Tongue (tissue), 3 donors: ENCODE measurements at places on chromosomes 12 and 14.

GRCh38 chr12:130708648-130709047 is 7.5 kb downstream of the RIMBP2 start:
- DNase-seq = no peak

GRCh38 chr12:46698003-46698402 is 127.8 kb downstream of the SLC38A4 start:
- DNase-seq = no peak

DNA sequence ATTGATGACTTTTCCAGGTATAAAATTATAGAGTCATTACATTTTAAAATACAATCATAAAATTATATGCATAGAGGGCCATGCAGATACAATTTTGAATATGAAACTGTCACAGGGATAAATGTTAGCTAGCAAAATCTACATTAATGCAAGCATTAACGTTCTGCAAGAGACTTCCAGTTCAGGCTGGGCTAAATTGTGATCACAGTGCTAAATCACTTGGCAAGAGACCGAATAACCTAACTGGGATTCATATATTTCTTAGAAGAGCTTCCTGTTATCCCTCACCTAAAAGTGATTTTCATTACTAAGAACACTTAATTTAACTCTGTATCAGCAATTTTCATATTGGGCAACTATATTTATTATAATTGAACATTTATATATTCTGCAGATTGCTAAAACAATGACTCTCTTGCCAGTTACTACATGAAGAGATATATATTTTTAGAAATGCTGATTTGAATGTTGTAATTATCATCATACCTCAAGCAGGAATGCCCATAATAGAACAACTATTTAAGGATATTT is 83.2 kb downstream of the MGAT4C start:
- DNase-seq = no peak

DNA sequence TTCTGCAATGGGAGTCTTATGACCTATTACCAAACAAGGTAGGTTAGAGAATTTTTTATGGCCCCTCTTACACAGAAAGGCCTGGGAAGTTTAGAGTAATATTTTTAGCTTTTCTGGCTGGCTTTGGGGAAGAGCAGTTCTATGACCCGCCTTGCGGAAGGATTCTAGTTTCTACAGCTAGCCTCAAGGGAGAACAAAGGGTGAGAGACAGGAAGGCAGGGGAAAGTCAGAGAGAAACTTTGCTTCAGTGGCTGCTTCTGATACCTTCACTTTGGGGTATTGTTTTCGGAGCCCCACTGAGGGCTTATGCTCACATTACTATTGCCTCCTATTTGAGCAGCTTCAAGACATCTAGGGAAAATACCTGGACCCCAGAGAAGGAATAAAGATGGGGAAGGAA is 80.7 kb upstream of the NUDT4 start:
- no peak for DNase-seq

DNA sequence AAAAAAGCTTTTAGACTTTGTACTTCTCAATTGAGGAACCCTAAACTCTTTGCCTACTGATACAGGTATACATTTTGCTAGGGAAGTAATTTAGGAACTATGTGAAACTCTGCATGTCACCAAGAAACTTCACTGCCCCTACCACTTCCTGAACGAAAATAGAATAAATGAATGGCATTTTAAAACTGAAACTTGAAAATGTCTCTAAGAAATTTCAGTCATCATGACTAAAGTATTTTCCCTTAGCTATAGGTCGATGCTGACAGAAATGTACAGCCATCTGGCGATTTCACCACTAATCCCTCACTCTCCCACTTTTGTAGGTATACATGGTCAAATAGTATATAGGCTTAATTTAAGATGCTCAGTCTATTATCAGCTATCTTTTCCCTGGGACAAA is 194.9 kb upstream of the SYT10 start:
- DNase-seq = no peak

DNA sequence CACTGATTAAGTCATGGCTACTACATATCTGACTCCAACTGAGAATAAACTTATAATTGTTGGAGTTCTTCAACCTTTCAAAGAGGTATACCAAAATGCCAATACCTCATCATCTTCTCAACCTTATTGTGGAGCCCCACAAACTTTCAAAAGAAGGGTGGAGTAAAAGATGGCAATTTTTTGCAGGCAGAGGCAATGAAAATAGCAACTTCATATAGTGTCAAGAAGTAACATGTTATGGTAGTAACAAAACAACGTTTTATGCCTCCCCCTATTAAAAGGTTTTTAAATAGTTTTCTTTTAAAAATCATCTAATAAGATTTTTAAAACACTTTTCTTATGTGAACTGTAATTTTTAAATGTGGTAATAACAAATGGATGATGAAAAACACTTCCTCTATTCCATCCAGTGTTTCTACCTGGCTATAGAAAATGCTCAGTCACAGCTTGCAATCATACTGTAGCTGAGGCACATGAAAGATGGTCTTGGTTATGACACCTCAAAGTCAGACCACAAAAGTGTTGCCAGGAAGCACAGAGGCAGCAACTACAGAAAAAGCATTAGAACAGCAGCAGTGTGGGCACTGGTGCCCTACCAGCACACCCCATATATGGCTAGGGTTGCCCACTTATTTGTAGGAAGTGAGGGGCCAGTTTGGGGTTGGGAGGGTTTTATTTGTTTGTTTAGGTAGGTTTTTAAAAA is 7.0 kb downstream of the PPP1R12A start:
- DNase-seq = no peak

DNA sequence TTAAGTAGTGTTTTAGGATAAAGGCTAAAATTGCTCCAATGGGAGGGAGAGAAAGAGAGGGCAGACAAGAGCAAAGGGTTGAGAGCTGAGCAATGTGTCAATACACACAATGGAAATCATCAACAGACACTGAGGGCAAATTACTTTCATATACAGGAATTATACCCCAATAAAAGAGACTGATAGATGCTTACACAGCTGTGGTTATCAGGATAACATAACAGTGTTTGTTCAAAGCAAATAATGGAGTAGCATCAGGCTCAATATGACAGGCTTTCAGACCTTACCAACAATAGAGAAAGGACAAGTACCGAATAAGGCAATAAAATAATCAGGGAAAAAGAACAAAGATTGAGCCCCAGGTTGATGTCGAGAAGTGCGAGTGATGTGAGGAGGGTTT is 53.4 kb upstream of the DIO2 start:
- no peak for DNase-seq

- DNase-seq = no peak
Measured at GRCh38 chr14:80216818-80217217, 5.5 kb upstream of the DIO2 start.

DNA sequence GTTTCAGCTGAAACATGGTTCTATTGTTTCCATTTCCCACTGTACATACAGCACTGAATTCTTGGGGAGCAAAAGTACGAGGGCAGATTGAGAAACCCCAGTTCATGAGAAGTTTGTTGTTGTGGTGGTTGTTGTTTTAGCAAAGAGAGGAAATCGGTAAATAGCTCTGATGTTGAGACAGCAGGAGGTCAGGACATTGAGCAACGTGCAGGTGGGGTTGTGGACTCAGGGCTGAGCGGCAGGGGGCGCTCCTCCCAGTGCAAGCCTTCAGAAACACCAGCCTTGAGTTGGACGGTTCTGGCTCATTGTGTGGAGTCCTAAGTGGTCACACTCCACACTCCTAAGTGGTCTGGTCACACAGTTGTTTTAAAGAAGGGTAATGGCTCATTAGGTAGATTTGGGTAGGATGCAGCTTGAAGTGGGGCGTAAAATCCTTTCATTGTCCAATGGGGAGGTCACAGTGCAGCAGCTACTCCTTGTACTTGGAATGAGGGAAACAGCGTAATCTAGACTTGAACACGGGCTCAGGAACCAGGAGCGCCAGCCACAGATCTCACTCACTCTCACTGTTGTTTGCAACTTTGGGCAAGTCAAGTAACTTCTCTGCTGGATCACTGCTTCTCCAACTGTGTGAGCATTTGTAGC is 14.5 kb upstream of the PWP1 start:
- DNase-seq = no peak

GRCh38 chr14:34643361-34643760 is 13.4 kb upstream of the SNX6 start:
- no peak for DNase-seq

- peak; percentile 55 for DNase-seq
Measured at GRCh38 chr12:62260733-62261683, 804 bp downstream of the USP15 start.

GRCh38 chr12:52532636-52533035 is 12.4 kb upstream of the KRT5 start:
- no peak for DNase-seq

GRCh38 chr12:63846238-63846967 is 1.9 kb downstream of the SRGAP1 start:
- peak; percentile 32 for DNase-seq

GRCh38 chr12:28800129-28800528 is 348.9 kb upstream of the FAR2 start:
- no peak for DNase-seq

DNA sequence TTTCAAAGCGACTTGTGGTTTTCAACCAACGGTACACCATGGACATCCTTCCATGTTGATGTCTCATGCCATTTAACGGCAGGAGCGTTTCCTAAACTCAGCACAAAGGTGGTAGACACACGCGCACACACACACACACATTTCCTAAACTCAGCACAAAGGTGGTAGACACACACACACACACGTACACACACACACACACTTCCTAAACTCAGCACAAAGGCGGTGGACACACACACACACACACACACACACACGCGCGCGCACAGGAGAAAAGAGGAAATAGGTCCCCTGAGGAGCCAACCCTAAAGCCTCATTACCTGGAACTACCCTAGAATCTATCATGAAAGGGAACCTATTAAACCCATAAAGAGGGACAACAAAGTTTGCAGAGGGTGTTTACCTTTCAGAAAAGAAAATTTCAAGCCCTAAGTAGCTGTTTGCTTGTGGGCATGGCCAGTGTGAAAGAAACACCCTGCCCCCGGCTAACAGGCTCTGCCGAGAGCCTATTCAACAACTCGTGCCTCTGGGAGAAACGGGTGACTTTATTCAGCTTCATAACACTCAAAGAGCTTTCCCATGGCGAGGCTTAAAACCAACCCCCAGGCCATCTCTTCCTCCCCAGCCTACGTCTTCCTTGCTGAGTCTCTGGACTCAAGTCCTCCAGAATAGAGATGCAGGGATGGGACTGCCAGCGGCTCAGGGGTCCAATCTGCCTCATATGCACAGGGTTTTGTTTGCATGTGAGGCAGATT is 31.8 kb downstream of the SLC8B1 start:
- no peak for DNase-seq

GRCh38 chr12:92466391-92467305 is 236.1 kb upstream of the PLEKHG7 start:
- peak; percentile 98 for DNase-seq

DNA sequence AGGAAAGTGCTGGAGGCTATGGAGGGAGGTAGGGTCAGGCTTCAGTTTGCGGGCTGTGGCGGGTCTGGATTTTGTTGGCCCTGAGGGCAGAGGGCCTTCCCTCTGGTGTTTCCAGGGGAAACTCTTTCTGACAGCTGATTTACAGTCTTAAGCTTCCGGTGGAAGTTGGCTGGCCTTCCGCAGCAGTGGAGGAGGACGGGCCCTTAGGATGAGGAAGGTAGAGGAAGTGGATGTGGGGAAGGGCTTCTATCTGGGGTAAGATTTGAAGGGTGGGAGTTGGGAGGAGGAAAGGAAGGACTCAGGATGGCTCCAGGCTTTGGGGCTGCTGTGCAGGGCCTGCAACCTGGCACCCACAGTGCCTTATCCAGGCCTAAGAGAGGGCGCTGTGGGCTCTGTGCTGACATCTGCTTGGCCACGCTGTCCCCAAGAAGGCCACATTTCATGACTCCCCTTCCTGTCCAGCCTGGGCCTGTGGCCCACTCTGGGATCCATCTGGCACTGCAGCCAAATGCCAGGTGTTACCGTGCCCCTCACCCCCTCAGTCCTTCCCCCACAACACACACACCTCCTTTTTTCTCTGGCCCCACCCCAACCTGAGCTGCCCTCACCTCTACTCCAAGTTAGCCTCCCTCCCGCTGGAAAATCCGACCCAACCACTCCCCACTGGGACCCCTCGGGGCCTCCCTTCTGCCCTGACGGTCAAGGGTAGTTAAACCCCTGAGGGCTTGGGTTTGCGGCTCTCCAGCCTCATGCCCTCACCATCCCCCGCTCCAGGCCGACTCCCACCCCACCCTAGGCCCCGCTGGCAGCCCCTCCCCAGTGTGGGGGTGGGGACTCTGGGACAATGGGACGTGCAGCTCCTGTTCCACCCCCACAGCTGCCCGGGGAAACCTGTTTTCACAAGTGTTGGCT is 7.7 kb upstream of the PPP1R13B start:
- peak; percentile 88 for DNase-seq

GRCh38 chr14:104205781-104206180 is 67.4 kb downstream of the KIF26A start:
- no peak for DNase-seq

GRCh38 chr12:79441534-79441933 is 249.2 kb downstream of the PAWR start:
- no peak for DNase-seq

DNA sequence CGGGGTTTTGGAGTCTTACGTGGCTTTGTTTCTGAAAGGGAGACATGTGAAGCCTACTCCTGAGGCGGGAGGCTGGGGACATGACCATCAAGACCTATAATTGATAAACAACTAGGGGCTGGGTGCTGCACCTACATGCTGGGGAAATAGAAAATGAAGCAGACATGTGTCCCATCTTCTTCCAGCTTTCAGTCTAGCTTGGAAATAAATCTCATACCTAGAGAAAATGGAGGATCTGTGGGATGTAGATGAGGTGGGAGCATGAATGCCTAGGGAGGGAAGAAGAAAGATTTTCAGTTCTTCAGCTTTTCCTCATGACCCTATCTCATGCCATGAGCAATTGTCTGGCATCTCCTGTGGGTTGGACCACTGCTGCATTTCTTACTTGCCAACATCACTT is 22.1 kb downstream of the EMP1 start:
- DNase-seq = no peak

GRCh38 chr12:53096089-53096741 is 1.3 kb upstream of the IGFBP6 start:
- peak; percentile 75 for DNase-seq

- DNase-seq = peak; percentile 20
Measured at GRCh38 chr12:78149459-78149858, 318.8 kb downstream of the NAV3 start.

DNA sequence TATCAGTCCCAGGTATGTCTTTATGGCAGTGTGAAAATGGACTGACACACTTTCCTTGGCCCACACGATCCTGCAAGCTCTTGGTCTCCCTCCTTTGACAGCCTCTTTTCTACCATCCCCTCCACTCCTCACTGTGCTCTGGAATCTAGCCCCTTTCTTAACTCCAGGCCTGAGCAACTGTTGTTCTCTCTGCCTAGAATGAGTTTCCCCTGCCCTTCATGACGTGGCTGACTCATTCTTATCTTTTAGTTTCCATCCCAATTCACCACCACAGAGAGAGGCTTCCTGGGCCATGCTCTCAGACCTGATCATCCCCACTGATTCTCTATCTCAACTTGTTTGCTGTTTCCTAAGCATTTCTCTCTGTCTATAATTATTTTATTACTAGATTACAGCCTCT is 157.4 kb upstream of the HMGA2 start:
- no peak for DNase-seq

- DNase-seq = no peak
Measured at GRCh38 chr12:31853977-31854376, 105.2 kb upstream of the RESF1 start.

GRCh38 chr12:104909761-104910160 is 48.3 kb downstream of the SLC41A2 start:
- DNase-seq = no peak

- DNase-seq = peak; percentile 97
Measured at GRCh38 chr12:104064031-104064841, at the start of gene HCFC2. HCFC2 (plus strand) TSS chr12:104064531; CDS start chr12:104064561, 30 bp downstream.
